ENCODE measurements at places on chromosomes 7 and 10.

DNA sequence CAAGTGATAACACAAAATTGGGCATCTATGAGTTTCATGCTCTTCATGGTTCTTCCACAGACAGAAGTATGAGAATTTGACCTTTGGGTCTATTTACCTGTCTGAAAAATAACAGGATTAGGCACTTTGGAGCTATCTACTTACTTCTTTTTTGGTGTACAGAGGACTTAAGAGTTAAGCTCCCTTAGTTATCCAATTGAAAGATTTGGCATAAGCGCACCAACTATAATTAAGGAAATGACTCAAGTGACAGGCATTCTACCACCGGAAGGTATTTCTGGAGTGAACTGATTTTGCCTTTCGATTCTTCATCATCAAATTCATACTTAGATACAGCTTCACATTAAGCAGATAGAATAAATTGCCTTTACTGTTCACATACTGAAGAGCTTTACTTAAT, 43.9 kb downstream of the IFIT5 start:
- no peak for DNase-seq

- no peak for DNase-seq
Measured at GRCh38 chr7:55939514-55940123, 12.1 kb upstream of the MRPS17 start.

DNA sequence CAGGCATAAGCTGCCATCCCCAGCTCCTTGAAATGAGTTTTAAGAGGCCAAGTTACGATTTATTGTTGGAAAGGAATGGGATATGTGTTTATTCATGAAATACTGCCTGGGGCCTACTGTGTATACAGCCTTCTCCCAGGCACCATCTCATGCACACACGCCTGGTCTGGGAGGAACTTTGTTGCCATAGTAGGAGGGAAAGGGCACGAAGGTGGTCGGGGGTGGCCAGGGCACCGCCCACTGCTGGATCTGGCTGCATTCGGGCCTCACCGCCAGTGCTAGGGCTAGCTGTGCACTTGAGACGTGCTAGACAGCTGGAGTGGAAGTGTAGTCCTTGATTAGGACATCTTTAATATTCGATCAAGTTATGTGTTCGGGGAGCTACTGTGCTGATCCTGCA, 84.0 kb downstream of the UBE3C start:
- DNase-seq: no peak

- DNase-seq: no peak
Measured at GRCh38 chr10:131744346-131744745, 156.5 kb upstream of the PPP2R2D start.

- no peak for DNase-seq
Measured at GRCh38 chr7:22350466-22351328, 6.3 kb downstream of the RAPGEF5 start.

DNA sequence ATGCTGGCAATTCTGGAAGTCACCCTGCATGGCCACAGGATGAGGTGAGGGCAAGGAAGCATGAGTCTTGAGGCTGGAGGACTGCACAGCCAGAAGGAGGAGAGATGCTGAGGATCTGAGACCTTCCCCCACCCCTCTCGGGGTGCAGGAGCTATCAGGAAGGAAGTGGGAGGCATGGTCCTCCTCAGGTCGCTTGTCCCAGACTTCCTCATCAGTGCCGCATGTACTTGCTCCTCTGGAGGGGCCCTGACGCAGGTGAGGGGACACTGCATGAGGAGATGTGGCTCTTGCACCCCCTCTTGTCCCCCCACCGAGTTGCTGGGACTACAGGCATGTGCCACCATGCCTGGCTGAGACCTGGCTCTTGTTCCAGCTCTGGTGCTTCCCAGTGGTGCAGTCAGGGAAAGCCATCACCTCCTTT, 5.7 kb upstream of the ZMIZ1 start:
- no peak for DNase-seq

GRCh38 chr10:132572545-132572937, 35.0 kb downstream of the INPP5A start:
- no peak for DNase-seq

DNA sequence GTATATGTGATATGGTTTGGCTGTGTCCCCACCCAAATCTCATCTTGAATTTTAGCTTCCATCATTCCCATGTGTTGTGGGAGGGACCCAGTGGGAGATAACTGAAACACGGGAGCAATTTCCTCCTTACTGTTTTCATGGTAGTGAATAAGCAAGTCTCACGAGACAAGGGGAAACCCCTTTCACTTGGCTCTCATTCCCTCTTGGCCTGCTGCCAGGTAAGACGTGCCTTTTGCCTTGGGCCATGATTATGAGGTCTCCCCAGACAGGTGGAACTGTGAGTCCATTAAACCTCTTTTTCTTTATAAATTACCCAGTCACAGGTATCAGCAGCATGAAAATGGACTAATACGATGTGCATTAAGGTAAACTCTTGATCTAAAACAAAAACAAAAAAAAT, 357.1 kb upstream of the AOAH start:
- no peak for DNase-seq

- no peak for DNase-seq
Measured at GRCh38 chr10:30396293-30396692, 37.7 kb upstream of the MAP3K8 start.

- no peak for DNase-seq
Measured at GRCh38 chr10:91345716-91346115, 64.4 kb upstream of the HECTD2 start.

DNA sequence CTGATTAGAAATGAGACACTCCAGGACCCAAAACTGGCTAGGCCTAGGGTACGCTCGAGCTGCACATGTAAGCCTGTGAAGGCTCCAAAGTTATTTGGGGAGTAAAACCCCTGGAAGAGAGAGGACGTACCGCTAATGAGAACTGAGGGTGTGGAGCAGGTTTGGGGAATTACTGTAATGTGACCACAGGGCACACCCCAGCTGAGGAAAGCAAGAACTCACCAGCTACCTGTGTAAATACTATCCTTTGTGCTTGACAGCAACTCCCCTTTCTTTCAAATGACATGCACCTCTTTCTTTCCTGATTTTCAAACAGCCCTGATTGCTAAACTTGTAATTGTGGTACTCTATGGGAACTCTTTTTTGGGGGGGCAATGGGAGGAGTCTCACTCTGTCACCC, 147.2 kb downstream of the JAZF1 start:
- DNase-seq: no peak

GRCh38 chr7:137626469-137627067, 220.2 kb downstream of the DGKI start:
- no peak for DNase-seq

DNA sequence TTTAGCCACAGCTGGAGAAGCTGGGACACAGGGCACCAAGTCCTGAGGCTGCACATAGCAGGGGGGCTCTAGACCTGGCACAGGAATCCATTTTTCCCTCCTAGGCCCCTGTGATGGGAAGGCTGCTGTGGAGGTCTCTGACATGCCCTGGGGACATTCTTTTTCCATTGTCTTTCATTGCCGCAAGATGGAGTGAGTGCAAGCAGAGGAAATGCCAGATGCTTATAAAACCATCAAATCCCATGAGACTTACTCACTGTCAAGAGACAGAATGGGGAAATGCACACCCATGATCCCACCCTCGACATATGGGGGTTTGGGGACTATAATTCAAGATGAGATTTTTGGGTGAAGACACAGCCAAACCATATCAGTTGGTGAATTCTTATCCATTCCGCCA, 94.7 kb upstream of the FERD3L start:
- DNase-seq: no peak
